ENCODE measurements at places on chromosomes 1 and 21. TPM values are rescaled to one million over a fixed set of nuclear protein-coding genes. Genes with fewer than 3 reads are reported as not detected.

CFHR3 gene
- total RNA-seq: 0.10 TPM

ATP1A4 gene
- not detected for total RNA-seq

OXCT2 gene
- 0.60 TPM for total RNA-seq

NBPF10 gene
- total RNA-seq: 0.49 TPM

VCAM1 gene
- total RNA-seq: not detected

MUL1 gene
- 40.6 TPM for total RNA-seq

TMEM200B gene
- 0.07 TPM for total RNA-seq

Measured in A549 treated with RU486 at 1 μM for 4 hours (cell line).